H1 (cell line): ENCODE measurements at places on chromosomes 7 and 10. TPM values are rescaled to one million over a fixed set of nuclear protein-coding genes. Genes with fewer than 3 reads are reported as not detected.

Gene RPS24
- total RNA-seq = 2,128 and 2,149 TPM in 2 replicates

Gene NPC1L1
- total RNA-seq = 0.06 TPM in 1 of 2 replicates, not detected in the other

GRCh38 chr10:3699916-3700315 lies 85.1 kb downstream of the KLF6 start:
- DNase-seq = peak; percentile 1
- H3K4me1 ChIP-seq = peaks cover 3% of the 10 kb centered on the region; the same call in 1 of the 2 replicates
- H3K27me3 ChIP-seq = no peaks in the 10 kb centered on the region
- H3K27ac ChIP-seq = no peak overlapping the region
- H3K36me3 ChIP-seq = no peaks in the 10 kb centered on the region

DNA sequence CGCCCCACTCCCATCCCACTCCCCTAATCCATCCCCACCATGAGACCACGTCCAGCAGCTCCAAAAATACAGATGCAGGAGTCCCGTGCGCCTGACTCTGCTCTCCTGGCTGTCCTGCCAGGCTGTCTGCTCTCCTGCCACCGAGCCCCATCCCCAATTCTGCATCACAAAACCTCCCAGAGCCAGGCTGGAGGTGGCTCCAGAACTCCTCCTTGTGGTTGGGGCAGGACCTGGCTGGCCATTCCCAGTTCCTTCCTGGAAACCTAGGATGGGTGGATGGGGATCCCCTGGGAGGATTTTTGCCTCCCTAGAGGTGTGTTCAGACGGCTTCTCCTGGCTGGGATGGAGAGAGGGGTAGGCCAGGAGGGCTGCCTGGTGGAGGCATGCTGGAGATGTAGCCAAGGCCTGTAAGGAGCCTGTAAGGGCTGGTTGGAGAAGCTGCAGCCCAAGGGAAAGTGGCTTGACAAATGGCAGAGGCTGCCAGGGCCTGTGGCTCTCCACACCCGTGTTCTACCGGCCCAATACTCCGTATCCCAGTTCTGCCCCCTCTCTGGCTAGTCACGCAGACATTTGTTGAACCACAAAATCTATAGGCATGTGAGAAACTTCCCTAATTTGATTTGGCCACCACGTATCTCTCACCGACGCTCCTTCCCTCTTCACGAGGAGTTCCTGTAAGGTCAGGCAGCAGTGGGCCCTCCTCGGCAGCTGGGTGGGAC lies 99.3 kb downstream of the ARHGAP22 start:
- H3K27ac ChIP-seq = no peak overlapping the region
- H3K4me1 ChIP-seq = peaks cover 2% of the 10 kb centered on the region; the same call in 1 of the 2 replicates
- peak; percentile 76 for DNase-seq
- no peaks in the 10 kb centered on the region for H3K27me3 ChIP-seq

GRCh38 chr7:23261843-23262452 lies 15.4 kb downstream of the GPNMB start:
- H3K4me3 ChIP-seq = no peak overlapping the region
- H3K36me3 ChIP-seq = no peaks in the 10 kb centered on the region
- DNase-seq = no peak
